Ascending aorta (tissue), 2 donors: ENCODE measurements at places on chromosomes 1 and 21.
A peak's percentile ranks its signal among the peaks of the same experiment; 100 is the strongest.

DNA sequence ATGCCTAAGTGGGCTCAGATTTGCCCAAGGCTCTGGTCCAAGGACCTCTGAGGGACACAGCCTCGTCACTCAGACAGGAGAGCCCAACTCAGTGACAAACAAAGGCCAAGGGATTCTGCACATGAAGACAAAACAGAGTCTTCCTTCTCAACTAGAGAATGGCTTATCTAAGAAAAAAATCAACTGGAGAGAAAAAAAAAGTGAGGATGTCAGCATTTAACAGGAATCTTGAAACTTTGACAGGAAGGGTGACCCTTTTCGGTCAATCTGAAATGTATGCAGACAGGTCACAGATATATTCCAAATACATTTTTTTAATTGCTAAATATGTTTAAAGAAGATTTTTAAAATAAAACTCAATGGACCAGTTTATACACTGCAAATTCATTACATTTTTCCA, 154.5 kb downstream of the ETS2 start:
- no peak for DNase-seq

- DNase-seq = no peak
Observed at GRCh38 chr21:42554251-42554961, 40.8 kb downstream of the SLC37A1 start.

- DNase-seq = no peak
Observed at GRCh38 chr1:199573047-199573446, 454.5 kb upstream of the NR5A2 start.

DNA sequence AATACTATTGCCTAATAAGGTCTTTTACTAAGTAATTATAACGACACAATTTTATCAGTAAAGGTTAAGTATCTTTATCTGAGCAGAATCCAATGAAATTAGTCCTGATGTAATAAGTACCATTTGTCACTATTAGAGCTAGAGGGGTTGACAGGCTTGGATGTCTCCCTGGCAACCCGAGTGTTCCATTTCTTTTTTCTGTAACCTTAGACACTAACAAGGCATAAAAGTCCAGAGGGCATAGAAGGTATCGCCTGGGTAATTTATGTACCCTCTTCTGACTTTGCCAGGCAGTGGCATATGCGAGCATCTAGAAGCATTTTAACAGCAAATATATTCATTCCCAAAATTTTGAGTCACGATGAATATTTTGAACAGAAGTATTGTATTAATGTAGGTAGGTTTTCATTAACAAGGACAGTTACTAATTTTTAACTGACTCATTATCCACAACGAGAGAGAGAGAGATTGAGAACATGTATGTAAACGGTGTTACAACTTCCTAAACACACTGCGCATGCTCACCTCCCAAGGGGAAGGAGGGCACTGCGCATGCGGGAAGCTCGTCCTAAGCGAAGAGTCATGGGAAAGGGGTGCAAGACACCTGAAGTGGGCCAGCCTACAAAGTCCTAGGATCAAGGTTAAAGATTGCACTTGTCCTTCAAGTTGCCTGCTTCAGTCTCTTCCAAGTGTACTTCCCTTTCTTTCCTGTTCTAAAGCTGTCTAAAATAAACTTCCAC, 423.9 kb downstream of the DSCAM start:
- no peak for DNase-seq

DNA sequence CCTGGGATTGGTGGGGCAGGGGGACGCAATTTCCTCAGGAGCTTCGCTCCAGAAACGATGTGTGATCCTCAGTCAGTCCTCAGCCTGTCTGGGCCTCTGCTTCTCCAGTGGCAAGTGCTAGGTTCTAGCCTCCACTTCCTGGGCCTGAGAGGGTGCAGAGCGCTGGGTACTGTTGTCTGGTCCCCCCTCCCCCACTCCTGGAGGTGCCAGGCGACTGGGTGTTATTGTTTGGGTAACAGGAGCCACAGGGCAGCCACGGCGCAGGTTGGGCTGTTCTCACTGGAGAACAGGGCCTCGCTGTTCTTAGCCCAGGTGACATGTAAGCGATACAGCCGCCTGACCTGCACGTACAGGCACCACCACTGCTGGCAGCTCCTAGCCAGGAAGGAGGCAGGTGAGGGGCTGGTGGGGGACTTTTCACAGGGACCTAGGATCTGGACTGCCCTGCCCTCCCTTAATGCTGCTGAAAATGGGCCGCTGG, 2.1 kb downstream of the RPS6KA1 start:
- no peak for DNase-seq

- DNase-seq = no peak
Observed at GRCh38 chr1:237769916-237770315, 120.8 kb downstream of the ZP4 start.

DNA sequence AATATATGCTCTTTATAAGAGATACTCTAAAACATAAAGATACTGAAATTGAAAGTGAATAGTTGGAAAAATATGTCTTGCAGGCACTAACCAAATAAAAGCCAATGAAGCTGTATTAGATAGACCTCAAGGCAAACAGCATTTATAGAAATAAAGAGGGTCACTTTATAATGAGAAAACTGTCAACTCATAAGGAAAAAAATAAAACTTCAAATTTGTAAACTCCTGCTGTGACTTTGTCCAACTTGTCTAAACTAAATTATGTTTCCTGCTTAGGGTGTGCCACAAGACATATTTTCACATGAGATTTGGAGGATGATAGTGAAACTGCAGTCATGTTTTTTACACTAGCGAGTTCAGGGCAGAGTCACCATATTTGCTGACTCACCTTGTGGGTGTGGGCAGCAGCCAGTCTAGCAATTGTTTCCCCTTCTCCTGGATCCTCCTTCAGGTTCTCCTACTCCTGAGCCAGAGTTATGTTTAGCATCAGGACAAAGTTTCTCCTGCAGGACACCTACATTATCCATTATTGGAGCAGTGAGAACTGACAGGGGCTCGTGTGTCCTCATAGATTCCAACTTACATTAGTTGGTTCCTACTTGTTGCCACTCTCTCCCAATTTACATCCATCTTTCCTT, 43.8 kb downstream of the CD53 start:
- no peak for DNase-seq

DNA sequence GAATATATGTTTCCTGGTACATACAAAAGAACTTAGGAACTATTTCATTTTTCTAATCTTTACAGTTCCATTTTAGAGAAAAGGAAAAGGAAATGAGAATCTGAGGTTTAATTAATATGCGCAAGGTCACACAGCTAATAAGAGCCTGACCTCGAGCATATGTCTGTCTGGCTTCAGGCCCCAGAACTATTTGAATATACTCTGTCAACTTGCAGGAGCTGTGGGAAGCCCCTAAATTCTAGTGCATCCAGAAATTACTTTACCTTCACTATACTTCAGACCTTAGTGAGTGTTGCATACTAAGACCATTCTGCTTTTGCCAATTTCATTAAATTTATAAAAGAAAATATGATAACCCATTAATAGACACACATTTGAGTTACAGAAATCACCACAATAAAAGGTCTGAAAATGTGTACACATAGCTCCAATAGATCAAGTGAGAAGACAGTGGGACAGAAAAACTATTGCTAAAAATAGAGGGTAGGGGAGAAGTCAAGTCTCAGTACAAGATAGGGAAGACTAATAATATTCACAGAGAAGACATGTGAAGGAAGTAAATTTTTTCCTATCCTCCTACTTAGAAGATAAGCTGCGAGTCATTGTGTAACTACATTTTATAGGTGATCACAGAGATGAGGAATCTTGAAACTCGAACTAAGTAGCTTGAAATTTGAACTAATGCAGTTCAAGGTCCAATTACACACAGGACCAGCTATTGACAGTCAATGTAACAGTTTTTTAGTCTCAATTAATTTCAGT, 3.8 kb downstream of the RGS13 start:
- DNase-seq = no peak

- DNase-seq = no peak
Observed at GRCh38 chr1:113576271-113576670, 183.0 kb downstream of the PHTF1 start.

DNA sequence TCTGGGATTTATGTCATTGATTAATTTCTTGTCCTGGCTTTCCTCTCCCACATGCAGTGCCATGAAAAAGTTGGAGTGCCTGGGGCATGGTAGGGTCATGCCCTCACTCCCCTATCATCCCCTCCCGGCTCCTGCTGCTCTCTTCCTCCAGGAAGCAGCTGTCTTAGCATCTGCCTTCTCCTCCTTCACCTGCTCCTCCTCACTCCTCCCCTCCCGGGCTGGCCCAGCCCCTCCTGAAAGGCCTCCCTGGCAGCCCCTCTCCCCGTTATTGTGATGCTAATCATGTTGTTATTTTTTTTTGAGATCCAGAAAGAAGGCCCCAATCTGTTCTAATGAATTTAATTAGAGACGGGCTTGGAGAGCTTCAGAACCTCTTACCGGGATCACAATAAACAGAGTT, 36.3 kb upstream of the NFASC start:
- DNase-seq = no peak

- no peak for DNase-seq
Observed at GRCh38 chr1:20366463-20367115, 75.9 kb downstream of the VWA5B1 start.

GRCh38 chr1:169163059-169163458, 56.6 kb downstream of the ATP1B1 start:
- DNase-seq = no peak

DNA sequence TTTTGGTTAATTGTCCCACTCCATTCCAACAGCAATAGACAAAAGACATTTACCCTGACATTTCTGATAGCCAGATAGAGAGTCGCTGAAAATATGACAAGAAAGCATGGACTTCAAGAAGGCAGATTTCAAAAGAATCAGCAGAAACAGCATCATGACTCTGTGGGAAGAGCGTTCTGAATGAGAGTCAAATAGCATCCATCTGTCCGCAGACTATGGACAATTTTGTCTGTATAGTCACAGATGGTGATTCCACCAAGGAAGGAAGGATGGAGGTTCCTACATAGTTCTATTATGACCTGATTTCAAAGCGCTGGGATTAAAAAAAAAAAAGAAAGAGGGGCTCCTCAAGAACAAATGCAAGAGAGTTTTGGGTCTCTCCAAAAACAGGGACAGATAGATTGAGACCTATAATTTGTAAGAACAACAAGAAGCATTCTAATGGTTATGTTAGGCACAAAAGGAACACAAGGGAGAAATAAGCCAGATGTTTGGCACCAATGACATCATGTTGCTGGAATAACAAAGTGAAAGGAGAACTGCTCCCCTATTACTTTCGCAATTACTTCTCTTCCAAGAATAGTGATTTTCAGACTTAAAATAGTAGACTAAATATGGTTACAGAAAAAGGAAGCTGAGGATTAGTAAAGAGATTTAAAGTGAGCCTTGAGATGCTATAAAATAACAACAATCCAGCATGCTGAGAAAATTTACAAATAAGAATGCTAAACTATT, 28.5 kb downstream of the NIBAN1 start:
- no peak for DNase-seq

- DNase-seq = no peak
Observed at GRCh38 chr1:211375146-211375818, 48.6 kb downstream of the TRAF5 start.

DNA sequence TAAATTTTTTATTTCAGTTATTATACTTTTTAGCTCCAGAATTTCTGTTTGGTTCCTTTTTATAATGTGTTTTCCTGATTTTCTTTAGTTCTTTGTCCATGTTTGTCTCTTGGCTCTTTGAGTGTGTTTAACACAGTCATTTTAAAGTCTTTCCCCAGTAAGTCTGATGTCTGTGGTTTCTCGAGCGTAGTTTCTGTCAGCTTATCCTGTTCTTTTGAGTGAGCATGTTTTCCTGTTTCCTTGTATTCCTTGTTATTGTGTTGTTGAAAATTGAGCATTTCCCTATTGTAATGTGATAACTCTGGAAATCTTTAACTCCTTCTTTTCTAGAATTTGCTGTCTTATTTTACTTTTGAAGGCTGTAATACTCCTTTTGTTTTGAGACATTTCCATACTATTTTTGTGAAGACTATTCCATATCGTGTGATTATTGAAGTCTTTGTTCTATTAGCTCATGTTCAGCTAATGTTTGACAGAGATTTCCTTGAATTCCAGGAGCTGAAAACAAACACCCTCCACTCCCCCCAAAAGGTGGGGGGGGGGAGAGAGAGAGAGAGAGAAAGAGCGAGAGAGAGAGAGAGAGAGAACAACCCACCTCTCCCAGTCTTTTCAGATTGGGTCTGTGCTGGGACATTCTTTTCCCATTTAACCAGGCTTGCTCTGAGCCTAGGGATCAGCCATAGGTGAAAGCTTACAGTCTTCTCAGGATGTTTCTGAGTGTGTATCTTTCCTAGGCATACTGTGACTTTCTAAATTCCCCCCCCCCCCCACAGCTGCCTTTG, 38.3 kb downstream of the SDCCAG8 start:
- no peak for DNase-seq

GRCh38 chr1:226902601-226903000, 32.2 kb downstream of the PSEN2 start:
- no peak for DNase-seq

DNA sequence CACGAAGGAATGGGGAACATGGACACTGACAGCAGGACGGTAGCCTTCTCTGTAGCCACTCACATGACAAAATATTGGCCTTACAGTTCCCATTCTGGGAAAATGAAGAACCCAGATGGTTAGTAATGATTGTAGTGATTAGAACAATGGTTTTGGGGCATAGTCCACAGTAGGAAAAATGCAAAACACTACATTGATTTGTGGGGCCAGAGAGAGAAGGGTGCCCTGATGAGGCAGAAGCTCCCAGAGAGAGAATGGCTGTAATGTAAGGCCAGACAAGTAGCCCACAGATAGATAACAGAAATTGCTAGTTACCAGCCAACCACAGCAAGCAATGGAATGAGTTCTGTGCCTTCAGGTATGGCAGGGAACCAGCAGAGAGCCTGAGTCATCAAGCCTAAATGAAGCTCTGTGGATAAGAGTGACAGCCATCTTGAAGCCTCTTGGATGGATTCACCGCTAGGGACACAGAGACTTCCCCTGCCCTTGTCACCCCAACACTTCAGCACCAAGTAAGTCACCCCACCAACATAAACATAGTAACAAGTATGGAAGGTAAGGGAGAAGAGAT, 206.1 kb downstream of the BACH1 start:
- no peak for DNase-seq

DNA sequence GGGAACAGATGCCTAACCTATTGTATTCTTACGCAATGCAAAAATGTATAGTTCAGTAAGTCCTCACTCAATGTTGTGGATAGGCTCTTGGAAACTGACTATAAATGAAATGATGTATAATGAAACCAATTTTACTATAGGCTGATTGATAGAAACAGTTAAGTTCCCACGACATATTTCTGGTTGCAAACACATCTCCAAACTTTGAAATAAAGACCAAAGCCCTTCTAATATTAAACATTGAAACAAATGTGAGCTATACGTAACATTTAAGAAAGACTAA, 29.1 kb downstream of the MAP3K21 start:
- DNase-seq = no peak

GRCh38 chr1:66769512-66770229, 17.4 kb downstream of the DYNLT5 start:
- no peak for DNase-seq

- no peak for DNase-seq
Observed at GRCh38 chr21:30200000-30200399, 15.9 kb downstream of the CLDN8 start.

GRCh38 chr1:61050541-61051442, 31.6 kb upstream of the NFIA start:
- DNase-seq = peak; percentile 75

DNA sequence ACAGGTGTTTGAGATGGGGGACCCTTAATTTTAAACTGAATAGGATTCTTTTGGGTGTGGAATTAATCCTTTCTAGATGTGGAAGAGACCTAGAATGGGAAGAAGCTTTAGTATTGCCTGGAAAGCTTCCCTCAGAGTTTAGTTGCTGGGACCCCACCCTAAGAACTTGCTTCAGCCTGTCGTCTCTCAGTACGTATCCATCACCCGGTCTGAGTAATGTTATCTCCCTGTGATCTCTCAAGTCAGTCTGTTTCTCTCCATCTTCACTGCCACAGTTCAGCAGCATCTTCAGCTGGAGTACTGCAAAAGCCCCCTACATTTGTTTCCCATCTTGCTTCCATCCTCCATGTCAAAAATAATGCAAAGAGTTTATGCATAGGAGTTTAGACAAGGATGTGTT, 28.9 kb downstream of the CNST start:
- DNase-seq = no peak
